ENCODE measurements at places on chromosomes 11 and 22.

- DNase-seq: no peak
Measured at GRCh38 chr11:44065161-44065661, 859 bp upstream of the ACCS start.

DNA sequence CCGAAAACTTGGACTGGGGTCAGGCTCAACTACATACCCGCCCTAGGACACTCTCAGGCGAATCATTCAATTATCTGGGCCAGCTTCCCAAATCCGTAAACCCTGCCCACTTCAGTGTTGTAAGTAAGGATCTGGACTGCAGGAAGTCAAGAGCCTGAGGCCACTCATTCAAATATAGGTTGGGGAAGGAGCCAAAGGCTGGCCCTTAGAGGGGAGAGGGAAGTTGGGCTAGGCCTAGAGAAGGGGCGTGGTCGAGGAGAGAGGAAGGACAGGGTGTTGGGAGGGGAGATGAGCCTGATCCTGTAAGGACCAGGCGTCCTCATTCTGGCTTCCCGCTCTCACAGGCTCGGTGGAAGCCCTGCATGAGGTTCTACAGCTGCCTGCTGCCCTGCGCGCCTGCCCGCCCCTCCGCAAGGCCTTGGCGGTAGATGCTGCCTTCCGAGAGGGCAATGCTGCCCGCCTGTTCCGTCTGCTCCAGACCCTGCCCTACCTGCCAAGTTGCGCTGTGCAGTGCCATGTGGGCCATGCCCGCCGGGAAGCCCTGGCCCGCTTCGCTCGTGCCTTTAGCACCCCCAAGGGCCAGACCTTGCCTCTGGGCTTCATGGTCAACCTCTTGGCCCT is 3.0 kb downstream of the SAC3D1 start:
- DNase-seq: peak; percentile 58

- DNase-seq: no peak
Measured at GRCh38 chr22:47020166-47020565, 257.7 kb downstream of the TBC1D22A start.

- peak; percentile 25 for DNase-seq
Measured at GRCh38 chr11:6554828-6555706, 48.3 kb downstream of the RRP8 start.

DNA sequence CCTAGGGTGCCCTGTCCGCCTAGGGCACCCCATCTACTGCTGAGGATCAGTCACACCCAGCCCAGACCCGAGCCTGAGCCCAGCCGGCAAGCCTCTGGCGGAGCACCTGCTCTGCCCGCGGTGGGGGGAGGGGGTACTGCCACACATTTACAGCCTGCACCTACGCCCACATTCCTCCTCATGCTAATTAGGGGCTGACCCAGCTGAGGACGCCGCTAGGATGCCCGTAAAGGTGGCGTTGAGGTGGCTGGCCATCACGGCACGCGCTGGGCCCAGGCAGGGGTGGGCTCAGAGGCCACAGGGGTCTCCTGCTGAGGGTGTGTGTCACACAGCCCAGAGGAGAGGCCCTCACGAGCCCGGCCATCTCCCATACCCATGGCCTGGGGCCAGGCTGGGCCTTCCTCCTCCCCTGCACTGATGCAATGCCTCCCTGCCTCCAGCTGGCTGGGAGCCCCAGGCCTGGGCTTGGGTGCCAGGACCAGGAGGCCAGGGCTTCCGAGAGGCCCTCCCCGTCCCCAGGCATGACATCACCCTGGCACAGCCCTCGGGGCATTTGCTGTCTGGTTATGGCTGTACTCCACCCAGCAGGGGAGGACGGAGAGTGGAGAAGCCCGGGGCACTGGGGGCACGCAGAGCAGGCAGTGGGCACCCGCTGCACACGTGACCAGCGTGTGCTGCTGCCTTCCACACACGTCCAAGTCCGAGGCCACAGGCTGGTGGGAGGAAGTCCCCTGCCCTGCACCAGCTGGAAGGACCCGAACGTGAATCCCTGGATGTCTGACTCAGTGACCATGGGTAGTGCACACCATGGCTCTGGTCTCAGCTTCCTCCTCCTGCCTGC is 12.7 kb downstream of the DUSP8 start:
- no peak for DNase-seq

- DNase-seq: no peak
Measured at GRCh38 chr22:44704159-44705021, 2.4 kb downstream of the PRR5 start.

GRCh38 chr11:12413141-12414052 is 36.0 kb downstream of the PARVA start:
- DNase-seq: no peak

DNA sequence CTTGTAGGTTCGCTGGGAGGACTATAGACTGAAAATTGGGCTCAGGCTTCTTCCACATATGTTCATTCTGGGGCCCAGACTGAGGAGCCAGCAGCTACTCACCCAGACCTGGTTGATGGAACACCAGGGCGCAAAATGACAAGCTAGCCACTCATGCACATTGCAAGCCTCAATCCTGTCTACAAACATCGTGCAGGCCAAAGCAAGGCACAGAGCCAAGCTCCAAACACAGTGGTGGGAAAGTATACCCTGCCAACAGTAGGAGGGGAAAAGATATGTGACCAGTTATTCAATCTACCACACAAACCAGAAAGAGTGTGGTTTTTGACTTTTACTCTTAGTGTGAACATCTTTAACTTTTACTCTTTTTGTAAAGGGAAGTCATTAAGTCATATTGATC is 660.5 kb downstream of the NTM start:
- DNase-seq: no peak

GRCh38 chr11:133227632-133228111 is 304.6 kb downstream of the OPCML start:
- no peak for DNase-seq
